Fibroblast of skin of back (primary cell): ENCODE measurements at places on chromosomes 4 and X.

DNA sequence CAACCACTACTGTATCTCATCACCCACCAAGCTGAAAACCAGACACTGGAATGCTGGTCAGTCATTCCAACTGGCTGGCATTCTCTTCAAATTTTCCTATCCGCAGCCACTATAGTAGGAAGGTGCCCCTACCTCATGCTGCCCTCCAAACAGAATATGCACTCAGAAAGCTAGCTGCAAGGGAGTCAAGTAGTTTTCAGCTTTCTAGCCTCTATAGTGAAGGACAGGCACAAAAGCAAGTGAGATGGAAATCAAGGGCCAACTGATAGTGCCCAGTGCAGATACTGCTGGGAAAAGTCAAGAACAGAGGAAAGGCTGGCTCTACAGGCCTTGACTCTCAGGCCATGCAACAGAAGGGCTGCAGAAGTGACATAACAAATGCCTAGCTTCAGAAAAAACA lies 47.2 kb downstream of the BCOR start:
- no peak for DNase-seq

- no peak for DNase-seq
Observed at GRCh38 chr4:73762409-73762808, 22.0 kb downstream of the CXCL8 start.

DNA sequence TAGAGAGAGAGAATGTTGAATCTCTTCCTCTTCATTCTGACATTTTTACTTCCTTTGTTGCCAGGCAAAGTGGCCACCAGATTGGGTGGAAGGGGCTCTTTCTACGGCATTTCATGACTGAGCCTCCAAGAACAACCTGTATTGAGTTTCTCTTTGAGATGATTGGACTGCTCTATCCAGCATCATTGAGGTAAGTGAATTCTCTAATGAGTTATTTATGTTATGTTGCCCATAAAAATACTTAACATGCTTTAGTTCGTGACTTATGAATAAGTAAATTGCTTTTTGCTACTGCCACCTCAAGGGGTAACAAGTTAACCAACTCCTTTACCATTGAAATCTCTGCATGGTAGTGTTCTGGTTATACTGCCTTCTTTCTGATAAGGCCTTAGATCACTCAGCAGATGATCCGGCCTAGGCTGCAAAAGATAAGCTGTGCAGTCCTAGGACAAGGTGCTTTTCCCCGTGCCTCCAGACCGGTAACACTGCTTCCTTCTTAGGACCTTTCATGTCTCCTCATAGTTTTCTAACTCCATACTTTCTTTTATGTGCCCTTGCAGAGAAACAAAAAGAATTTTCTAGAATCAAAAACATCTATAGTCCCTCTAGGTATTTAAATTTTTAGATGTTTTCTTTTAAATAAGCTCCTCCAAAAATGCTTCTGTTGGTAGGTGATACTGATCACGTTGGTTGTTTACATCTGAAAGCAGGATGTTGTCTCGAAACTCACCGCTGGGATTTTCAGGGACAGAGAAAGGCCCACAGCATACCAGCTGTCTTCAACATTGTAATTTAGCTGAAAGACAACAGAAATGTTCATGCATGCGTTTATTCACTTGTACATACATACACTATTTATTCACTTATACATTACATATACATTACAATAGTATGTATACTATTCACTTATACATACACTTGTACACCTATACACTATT lies 157.1 kb upstream of the RBPJ start:
- no peak for DNase-seq

DNA sequence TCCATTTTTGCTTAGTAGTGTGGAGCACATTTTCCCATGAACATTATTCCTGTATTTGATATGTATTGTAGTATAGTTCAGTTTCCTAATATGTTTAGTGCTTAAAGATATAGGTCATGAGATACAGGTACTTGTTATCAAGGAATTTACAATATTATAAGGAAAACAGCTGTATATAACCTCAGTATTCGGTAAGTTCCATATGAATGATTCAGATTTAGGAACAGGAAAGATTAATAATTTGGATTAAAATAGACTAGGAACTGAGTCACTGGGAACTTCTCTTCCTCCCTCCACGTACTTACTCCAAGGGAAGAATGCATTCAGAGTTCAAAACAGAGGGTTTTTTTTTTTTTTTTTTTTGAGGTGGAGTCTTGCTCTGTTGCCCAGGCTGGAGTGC lies 20.0 kb downstream of the DIAPH2 start:
- peak; percentile 58 for DNase-seq

GRCh38 chrX:68433981-68434299 lies 645 bp upstream of the OPHN1 start:
- DNase-seq = no peak

DNA sequence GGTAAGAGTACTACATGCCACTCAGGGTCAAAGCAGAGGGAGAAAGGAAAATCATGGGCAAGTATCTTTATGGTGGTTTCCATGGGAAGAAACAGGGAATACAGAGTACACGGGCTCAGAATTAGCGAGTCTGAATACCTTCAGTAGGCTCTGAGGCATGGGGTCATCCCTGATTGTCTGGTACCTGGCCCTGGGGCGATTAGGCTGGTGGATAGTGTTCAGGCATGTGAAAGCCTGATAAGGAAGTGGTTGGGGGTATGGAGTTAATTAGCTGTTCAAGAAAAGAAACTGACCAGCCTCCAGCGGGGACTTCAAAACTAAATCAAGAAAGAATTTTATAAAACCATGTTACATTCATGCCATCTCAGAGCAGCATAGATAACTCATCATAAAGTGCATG lies 518.8 kb downstream of the RAB28 start:
- no peak for DNase-seq

GRCh38 chr4:79476196-79476595 lies 68.2 kb upstream of the GK2 start:
- DNase-seq = no peak

DNA sequence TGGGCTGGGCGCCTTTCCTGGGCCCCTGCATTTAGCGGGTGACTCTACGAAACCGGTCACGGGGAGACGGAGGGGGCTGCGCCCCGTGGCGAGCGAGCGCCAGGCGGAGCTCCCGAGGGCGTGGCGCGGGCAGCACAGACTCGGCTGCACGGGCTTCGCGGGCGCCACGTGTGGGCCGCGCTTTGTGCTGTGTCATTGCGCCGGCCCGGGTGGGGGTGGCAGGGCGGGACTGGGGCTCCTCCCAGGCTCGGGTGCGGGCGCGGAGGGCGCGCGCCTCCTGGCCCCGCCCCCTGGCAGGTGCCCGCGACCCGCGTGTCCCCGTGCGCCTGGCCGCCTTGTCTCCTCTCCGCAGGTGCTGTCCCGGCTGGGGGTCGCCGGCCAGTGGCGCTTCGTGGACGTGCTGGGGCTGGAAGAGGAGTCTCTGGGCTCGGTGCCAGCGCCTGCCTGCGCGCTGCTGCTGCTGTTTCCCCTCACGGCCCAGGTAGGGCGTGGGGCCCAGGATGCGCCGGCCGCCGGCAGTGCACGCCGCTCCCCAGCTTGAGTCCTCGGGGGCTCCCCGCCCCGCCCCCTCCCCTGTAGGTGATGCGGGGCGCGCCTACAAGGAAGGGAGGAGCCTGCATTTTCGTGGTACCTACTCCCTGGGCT lies 651 bp downstream of the UCHL1 start:
- DNase-seq = peak; percentile 50

- no peak for DNase-seq
Observed at GRCh38 chr4:73439445-73439844, 3.4 kb downstream of the AFP start.

DNA sequence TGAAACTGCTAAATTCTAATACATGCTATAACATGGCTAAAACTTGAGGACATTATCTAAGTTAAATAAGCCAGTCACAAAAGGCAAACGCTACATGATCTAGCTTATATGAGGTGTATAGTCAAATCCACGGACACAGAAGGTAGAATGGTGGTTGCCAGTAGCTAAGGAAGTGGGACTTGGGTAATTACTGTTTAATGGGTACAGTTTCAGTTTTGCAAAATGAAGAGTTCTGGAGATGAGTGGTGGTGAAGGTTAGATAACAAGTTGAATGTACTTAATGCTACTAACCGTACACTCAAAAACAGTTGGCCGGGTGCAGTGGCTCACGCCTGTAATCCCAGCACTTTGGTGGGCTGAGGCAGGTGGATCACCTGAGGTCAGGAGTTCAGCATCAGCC lies 644.5 kb upstream of the DIPK2B start:
- DNase-seq = no peak

DNA sequence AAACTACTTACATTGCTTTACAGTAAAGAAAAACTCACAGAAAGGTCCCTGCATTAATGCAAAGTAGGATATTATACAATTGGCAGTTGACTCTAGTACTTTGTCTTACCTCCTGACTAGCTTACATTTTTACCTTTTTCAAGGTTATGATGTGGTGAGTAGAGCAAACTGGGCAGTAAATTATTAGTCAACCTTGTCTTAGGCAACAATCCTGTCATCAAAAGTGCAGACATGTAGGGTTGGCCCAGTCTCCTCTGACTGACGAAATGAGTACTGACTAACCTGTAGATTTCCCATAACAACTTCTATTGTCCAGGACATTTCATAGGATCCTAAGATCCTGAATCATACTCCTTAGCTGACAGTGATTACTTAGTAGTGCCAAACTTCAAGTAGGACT lies 142.0 kb upstream of the NUDT6 start:
- DNase-seq = no peak

GRCh38 chr4:47372561-47372960 lies 90.9 kb downstream of the COMMD8 start:
- DNase-seq = no peak

GRCh38 chr4:175946472-175947116 lies 119.0 kb upstream of the WDR17 start:
- no peak for DNase-seq

DNA sequence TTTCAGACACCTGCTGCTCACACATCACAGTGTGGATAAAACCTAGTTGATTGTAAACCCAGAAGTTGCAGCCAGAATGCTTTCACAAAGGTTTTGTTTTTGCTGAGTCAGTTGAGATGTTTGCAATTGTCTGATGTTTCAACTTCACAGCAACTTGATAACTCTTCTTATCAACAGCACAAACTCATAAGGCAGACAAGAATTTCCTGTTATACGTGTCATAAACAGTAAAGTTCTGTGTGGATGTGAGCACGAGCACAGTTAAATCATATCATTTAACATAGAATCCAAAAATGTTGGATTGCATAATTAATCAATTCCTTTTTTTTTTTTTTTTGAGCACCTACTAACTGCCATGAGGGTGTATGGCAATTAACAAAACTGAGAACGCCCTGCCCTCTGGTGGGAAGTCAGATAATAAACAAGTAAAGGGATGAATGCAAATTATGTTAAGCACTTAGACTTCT lies 512.2 kb downstream of the PDHA2 start:
- DNase-seq = peak; percentile 5

- no peak for DNase-seq
Observed at GRCh38 chr4:100804576-100805360, 286.9 kb upstream of the EMCN start.

GRCh38 chr4:177323416-177323815 lies 13.7 kb downstream of the NEIL3 start:
- DNase-seq = no peak

GRCh38 chrX:70022616-70023015 lies 27.1 kb downstream of the AWAT2 start:
- DNase-seq = no peak

DNA sequence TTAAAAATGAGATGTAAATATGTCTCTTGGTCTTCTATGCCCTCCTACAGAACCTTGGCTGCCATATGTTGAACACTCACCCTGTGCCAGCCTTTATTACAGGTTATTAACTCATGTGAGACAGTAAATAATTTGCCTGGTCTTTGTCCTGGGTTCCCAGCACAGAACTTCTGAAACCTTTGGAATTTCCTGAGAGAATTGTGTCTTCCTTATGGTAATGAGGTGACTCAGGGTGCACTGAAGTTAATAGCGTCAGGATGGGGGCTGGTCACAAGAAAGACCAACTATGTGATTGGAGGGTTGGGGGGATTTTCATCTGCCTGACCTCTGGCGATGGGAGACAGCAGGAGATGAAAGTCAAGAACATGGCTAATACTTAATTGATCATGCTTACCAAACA lies 289.8 kb upstream of the STS start:
- no peak for DNase-seq

DNA sequence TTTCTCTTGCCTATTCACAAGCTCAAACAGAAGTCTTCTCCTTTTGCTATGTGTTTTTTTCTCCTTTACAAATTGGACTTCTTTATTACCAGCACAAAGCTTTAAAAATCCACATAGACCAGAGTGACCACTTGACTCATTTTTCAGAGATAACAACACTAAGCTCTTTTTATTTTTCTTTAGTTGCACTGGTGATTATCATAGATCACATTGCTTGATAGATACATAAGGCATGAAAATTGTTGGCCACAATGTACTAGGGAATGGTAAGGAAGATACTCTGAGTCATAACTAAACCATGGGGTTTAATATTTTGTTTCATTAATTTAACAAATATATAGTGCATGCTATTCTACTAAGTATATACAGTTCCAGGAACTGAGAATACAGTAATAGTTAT lies 159.0 kb downstream of the GASK1B start:
- peak; percentile 90 for DNase-seq

DNA sequence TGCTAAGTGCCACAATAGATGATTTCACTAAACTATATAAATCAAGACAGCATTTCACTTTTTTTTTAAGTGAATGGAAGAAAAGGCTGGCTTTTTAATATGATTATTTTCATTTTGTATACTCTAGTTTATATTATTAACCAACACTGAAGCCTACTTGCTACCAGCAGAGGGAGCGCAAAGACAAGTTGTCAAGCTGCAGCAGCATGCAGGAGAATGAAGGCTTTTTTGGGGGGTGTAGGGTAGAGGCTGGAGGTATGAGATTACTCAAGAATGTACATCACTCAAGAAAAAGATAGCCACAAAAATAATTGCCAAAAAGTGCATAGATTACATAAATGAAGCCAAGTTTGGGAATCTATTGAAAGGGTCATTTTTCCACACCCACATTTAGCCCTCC lies 519.5 kb downstream of the FGF13 start:
- DNase-seq = peak; percentile 16

DNA sequence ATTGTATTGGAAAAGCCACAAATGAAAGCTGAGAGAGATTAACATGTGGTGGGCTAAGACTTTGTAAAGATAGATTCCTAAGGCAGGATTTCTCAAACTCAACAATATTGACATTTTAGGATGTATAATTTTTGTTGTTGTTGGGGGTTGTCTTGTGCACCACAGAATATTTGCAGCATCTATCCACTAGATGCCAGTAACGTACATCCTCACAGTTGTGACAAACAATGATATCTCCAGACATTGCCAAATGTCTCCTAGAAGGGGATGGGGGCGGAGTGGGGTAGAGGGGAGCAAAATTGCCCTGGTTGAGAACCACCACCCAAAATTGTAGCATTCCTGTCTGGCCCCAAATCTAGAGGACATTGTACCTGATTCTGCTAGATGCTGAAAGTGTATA lies 14.7 kb upstream of the CBR4 start:
- DNase-seq = peak; percentile 56

GRCh38 chrX:51361251-51361650 lies 28.6 kb downstream of the NUDT10 start:
- DNase-seq = no peak
